ENCODE measurements at places on chromosomes 4 and X.

GRCh38 chrX:56751071-56751470 is 22.0 kb downstream of the NBDY start:
- DNase-seq = no peak

- DNase-seq = no peak
These were observed 2.5 kb upstream of the SLC2A9 start for GRCh38 chr4:10023806-10024205.

DNA sequence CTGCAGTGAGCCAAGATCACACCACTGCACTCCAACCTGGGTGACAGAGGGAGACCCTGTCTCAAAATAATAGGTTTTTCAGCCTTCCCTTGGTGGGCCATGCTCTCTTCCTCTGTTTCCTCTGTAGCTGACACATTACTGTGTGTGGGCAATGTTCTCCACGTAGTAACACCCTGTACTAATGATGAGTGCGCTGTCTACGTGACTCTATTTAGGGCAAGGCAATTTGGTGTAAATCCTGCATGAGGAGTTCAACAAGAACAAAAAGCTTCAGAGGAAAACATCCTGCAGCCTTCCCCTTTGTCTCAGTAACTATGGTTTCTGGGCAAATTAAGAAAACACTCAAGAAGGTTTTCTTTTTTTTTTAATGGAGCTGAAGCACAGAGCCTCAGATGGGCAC is 24.4 kb upstream of the JAKMIP1 start:
- no peak for DNase-seq

- no peak for DNase-seq
These were observed 353.8 kb upstream of the HAND2 start for GRCh38 chr4:173883821-173884220.

DNA sequence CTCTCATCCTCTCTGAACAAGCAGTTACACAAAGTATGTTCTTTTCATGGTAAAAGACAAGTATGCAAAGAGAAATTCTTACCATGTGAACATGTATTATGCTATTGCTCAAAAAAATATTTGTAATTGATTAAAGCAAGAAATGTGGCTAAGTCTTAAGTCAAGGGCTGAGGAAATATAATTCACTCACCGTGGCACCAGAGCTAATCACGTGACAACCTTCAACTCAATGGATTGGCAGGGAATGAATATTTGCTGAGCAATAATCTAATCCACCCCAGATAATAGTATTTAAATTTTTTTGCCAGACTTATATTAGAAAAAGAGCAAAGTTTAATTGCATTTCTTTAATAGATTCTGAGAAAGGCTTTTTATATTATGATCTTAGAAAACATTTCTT is 310.2 kb downstream of the HS3ST1 start:
- no peak for DNase-seq

GRCh38 chrX:136867518-136867917 is 13.0 kb downstream of the RBMX start:
- DNase-seq = no peak

DNA sequence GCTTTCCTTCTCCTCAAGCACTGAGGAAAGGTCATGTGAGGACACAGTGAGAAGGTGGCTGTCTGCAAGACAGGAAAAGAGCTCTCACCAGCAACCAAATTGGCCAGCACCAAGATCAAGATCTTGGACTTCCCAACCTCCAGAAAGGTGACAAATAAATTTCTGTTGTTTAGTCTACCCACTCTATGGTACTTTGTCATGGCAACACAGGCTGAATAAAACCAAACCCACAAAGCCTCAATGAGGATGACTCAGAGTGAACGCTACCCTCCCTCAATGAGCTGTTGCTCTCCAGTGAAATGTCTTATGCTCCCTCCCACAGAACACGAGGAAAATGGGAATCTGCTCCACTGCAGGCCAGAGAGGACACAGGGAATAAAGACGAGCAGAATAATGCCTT is 244.1 kb downstream of the RAB28 start:
- DNase-seq = no peak

- no peak for DNase-seq
These were observed 226.7 kb upstream of the SFRP2 start for GRCh38 chr4:154015578-154015977.

- DNase-seq = no peak
These were observed 68.5 kb downstream of the EFNB1 start for GRCh38 chrX:68897118-68897945.

- DNase-seq = no peak
These were observed 11.3 kb downstream of the REPS2 start for GRCh38 chrX:16957751-16958150.

- no peak for DNase-seq
These were observed 25.8 kb downstream of the RTL9 start for GRCh38 chrX:110384490-110384889.

GRCh38 chr4:3484057-3484973 is 21.2 kb downstream of the DOK7 start:
- DNase-seq = no peak

- DNase-seq = no peak
These were observed 139.8 kb downstream of the BCOR start for GRCh38 chrX:39957816-39958566.

- no peak for DNase-seq
These were observed 29.0 kb downstream of the F9 start for GRCh38 chrX:139559383-139560042.

GRCh38 chr4:90187148-90187884 is 60.1 kb downstream of the CCSER1 start:
- no peak for DNase-seq

DNA sequence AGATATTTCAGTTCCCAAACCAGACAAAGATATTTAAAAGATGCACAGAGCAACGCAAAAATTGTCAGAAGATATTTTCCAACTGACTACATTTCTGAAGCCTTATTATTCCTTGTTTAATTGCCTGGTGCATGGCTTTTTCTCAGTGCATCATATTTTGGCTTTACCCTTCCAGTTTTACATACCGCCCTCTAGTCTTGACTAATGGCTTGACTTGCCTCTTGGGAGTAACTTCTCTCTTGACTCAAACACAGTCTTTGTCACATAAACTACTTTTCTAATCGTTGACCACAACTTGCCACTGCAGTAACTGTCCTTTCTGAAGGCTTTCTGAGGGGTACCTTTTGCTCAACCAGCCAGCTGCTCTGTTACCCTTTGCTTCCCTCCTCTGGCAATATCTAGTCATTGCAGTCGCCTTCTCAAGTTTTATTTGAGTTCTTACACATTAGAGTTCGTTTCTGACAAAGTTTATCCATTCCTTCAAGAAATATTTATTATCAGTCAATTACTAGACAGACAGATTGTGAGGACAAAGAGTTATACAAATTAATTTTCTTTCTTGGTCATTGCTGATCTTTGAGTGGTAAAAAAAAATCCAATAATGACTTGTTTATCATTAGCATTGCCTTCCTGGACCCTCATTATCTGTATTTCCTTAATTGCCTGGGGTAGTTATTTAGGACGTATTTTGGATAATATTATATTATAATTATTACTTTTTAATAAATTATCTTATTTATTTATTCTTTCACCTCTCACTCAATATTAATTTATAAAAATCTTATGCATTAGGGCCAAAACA is 506.9 kb upstream of the PCDH10 start:
- no peak for DNase-seq

- DNase-seq = no peak
These were observed 84.6 kb downstream of the MBNL3 start for GRCh38 chrX:132404266-132404665.

GRCh38 chr4:40309250-40309774 is 25.8 kb upstream of the CHRNA9 start:
- no peak for DNase-seq

- DNase-seq = no peak
These were observed 414.5 kb upstream of the ATOH1 start for GRCh38 chr4:93414041-93414550.

- no peak for DNase-seq
These were observed 52.8 kb upstream of the CCDC149 start for GRCh38 chr4:24965627-24966026.

DNA sequence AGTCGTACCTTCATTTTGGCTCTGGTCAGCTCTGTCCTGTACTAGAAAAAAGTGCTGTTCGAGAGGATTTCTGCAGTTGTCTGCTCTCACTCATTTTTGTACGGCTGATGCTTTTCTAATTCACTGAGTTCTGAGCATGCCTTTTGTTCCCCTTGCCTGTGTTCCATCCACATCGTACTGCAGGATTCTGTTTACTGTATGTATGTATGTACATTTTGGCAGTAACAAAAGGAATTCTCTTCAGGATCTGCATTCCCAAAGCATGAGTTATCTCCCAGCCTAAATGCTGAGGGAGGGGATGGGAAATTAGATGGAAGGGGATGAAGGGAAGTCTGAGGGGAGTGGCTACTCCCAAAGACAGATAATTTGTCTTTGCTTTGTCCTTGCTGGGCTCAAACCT is 87.6 kb downstream of the GBA3 start:
- no peak for DNase-seq

DNA sequence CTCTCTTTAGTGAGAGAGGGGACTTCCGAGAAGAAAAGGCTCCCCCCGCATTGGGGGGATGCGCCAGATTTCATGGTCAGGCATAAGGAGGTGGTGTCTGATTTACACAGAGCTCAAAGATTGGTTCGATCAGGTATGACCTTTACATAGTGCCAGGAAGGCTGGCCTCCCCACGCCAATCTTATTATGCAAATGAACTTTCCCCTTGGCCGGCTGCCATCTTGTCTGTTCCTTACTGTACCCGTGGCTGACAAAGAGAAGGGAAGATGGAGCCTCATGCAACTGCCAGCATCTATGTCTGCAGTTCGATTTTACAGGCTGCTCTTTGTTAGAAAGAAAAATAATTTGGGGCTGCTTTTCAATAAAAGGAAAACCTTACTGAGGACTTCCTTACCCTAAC is 197.2 kb downstream of the GPM6A start:
- DNase-seq = no peak

- DNase-seq = no peak
These were observed 1.1 kb downstream of the FBXL5 start for GRCh38 chr4:15653864-15654592.

- DNase-seq = no peak
These were observed 669.5 kb upstream of the MAGEB2 start for GRCh38 chrX:29545878-29546277.

- DNase-seq = no peak
These were observed 54.1 kb downstream of the ATRX start for GRCh38 chrX:77731821-77732419.

DNA sequence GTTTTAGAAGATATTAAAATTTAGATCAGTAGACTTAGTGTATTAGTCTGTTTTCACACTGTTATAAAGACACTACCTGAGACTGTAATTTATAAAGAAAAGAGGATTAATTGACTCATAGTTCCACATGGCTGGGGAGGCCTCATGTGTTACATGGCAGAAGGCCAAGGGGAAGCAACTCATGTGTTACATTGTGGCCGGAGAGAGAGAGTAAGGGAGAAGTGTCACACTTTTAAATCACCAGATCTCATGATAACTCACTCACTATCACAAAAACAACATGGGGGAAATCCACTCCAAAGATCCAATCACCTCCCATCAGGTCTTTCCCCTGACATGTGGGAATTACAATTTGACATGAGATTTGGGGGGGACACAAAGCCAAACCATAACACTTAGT is 1159.7 kb upstream of the PCDH7 start:
- DNase-seq = no peak

DNA sequence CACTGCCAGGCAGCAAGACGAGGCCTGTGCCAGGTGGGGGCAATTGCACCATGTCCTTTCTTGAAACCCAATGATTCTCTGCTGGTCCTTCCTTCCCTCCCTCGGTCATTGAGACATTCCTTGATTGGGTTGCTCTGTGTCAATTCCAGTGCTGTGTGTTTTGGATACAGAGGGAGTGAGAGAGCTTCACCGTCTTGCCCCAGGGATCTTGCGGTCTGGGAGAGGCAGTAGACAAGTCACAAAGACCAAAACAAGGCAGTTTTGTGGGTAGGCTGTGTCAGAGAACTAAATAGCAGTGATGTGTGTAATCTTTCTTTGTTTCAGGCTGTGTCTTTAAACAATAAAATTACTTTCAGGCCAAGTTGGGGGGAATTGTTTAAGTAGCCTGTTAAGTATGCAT is 38.8 kb upstream of the TADA2B start:
- DNase-seq = no peak

- DNase-seq = no peak
These were observed 159.9 kb downstream of the LDB2 start for GRCh38 chr4:16738558-16738957.
